Hindlimb muscle (tissue), 1 donor: ENCODE measurements at places on chromosomes 13 and 19. TPM values are rescaled to one million over a fixed set of nuclear protein-coding genes. Genes with fewer than 3 reads are reported as not detected.

CDC42EP5 gene
- 32.7 TPM for polyA plus RNA-seq

SEMA6B gene
- 66.0 TPM for polyA plus RNA-seq

DNA sequence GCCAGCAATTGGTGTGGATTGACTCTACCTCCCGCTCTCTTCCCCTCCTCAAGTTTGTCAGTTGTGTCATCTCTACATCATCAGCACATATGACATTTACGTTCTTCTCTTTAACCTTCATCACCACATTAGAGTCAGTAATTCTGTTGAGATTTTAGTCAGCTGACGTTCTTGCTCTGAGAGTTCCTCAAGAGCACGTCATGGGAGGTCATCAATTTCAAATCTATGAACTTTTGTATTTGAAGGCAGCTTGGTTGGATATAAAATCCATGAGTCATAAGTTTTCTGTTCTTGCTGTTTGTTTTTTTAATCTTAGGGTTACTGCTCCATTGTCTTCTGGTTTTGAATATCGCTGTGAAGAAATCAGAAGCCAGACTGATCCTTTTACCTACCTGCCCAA is 21.8 kb upstream of the ARGLU1 start:
- no peak for DNase-seq

DNA sequence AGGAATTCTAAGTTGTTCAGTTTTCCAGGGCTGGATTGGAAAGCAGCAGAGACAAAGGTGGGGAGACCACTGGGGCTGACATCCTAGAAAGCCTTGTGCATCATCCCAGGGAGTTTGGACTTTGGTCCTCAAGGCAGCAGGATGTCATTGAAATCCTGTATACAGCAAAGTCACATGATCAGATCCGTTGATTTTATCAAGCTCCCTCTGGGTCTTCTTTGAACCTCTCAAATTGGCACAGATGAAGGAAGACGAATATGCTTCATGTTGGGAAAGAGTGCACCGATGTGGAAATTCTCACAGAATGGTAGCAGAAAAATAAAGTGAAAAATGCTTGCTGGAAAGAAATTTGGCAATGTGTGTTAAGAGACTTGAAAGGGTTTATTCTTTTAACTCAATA is 149.8 kb upstream of the TMTC4 start:
- no peak for DNase-seq

DNA sequence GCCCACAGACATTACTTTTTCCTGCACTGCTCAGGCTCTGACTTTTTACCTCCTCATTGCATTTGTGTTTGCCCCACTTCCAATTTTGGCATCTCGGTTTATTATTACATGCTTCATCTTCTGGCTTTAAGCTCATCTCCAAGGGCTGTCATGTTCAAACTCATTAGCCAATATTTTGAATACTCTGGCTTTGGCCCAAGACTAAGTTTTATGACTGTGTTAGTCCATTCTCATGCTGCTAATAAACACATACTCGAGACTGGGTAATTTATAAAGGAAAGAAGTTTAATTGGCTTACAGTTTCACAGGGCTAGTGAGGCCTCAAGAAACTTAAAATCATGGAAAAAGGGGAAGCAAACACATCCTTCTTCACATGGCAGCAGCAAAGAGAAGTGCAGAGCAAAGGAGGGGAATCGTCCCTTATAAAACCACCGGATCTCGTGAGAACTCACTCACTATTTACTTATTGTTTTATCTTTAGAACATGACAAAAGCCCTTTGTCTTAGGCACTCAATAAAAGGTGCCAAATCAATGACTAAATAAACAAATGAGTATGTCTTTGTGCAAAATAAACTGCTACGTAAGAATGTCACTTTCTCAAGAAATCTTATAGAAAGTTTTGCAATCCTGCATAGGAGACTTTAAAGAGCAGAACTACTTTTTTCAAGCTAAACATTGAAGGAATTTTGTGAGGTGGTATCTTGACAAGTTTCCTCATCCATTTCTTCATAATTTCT is 233.4 kb upstream of the SPRY2 start:
- no peak for DNase-seq

IGSF23 gene
- polyA plus RNA-seq: not detected

DNA sequence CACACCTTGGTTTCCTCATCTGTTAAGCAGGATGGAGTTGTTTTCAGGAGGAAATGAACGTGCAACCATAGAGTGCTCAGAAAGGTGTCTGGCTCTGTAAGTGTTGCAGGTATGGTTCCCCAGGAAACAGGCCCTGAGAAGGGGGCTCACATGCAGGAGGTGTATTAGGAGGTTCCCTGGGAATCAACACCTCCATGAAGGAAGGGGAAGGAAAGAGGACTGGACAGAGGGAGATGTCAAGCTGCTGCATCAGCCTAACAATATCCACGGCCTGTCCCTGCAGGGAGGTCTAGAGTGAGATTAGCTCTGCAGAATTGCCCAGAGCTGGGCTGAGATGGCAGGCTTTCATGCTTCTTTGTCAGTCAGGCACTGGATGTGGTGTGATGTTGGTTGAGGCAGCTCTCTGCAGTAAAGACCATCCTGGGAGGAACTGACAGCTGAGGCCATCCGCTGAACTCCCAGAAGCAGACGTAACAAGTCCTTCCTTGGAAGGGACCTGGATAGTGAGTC is 373.3 kb downstream of the ZNF536 start:
- DNase-seq: no peak

DNA sequence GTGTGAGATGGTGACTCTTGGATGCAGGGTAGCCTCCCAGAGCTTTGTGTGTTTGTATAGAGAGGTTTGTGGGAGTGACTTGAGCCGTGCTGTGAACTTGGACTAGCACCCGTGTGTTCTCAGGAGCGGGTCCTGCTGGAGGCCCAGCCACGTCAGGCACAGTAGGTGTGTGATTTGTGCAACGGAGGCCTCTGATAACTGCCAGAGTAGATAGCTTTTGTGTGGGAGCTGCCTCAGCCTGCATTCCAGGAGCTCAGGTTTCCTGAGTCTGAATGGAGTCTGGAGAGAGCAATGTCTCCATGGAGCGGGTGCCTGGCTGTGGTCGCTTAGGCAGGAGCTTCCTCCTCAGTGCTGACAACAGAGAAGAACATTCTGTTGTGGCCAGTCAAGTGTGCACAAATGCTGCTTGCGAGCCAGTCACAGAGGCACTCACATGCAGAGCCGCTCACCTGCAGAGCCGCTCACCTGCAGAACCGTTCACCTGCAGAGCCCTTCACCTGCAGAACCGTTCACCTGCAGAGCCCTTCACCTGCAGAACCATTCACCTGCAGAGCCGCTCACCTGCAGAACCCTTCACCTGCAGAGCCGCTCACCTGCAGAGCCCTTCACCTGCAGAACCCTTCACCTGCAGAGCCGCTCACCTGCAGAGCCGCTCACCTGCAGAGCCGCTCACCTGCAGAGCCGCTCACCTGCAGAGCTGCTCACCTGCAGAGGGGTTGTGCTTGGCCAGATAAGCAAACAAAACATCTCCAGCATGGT is 32.6 kb downstream of the TFDP1 start:
- DNase-seq: no peak

MBD3L3 gene
- polyA plus RNA-seq: not detected

DNA sequence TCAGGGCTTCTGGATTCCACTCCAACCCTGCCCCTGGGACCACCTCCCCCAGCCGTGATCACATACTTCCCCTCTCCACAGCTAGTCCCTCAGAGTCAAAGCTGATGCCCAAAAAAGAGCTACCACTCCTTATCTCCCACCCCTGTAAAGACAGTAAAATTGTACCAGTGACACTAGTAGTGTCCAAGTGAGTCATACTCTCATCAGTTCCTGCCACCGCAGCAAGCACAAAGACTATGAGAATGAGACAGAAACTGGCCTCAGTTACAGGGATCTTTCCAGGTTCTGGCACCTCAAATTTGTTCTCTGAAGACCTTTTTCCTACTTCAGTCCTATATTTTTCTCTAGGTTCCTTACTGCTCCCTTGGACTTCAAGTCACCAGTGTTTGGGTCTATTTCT is 144.2 kb downstream of the SPRY2 start:
- DNase-seq: no peak
